ENCODE measurements at places on chromosomes 4 and X.

DNA sequence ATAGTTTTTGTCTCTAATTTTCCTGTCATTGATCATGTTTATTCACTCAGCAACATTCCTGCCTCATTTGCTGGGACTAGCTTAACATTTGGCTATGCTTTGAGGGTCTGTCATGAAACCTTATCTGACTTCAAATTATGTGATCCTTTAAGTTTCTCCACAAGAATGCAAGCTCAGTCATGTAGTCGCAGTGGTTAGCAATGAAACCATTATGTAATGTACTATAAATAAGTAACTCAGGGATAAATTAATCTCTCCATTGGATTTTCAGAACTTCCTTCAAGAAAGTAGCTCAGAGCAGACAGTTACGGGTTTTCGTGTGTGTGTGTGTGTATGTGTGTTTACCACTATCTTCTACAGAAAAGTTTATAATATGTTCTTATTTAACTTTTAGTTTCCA is 993.6 kb downstream of the ADGRL3 start:
- no peak for DNase-seq

GRCh38 chr4:114729068-114729738 is 130.6 kb downstream of the UGT8 start:
- no peak for DNase-seq

DNA sequence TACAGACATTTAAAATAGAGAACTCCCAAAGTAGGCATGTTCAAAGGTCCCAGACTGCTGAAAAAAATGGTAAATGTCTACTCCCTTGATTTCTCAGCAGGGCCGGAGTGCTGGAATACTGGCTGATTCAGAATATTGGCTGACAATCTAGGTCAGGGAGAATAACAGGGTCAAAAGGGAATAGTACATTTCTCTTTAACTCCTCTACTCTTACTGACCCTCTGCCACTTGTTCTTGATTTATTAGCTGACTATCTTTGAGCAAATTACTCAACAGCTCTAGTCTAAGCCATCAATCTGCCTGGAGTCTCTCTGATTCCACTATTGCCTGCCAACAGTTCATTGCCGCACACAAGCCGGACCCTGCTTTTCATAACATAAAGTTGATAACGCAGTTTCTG is 19.7 kb upstream of the NWD2 start:
- no peak for DNase-seq

- DNase-seq, result no peak
Observed at GRCh38 chr4:15148199-15148598, 145.9 kb downstream of the CPEB2 start.

DNA sequence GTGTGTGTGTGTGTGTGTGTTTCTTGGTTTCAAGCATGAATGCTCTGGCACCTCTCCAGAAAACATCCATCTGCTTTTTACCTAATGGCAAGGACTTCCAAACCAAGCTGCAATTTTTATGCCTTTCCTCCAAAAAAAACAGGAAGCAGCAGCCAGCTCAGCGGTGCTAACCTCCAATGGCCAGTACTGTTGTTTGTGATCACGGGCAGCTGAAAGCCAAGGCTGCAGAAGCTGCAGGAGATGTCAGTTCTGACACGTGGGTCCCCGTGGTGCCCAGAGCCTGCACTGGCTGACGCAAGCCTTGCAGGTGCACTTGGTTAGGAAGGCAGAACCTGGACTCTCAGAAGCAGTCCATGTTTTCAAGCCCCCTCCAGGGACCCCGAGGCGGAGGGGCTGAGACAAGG is 313.6 kb upstream of the DDX53 start:
- no peak for DNase-seq

- DNase-seq, result no peak
Observed at GRCh38 chrX:57251965-57252364, 34.5 kb upstream of the FAAH2 start.

GRCh38 chr4:39467464-39467863 is 8.6 kb downstream of the LIAS start:
- DNase-seq, result no peak

DNA sequence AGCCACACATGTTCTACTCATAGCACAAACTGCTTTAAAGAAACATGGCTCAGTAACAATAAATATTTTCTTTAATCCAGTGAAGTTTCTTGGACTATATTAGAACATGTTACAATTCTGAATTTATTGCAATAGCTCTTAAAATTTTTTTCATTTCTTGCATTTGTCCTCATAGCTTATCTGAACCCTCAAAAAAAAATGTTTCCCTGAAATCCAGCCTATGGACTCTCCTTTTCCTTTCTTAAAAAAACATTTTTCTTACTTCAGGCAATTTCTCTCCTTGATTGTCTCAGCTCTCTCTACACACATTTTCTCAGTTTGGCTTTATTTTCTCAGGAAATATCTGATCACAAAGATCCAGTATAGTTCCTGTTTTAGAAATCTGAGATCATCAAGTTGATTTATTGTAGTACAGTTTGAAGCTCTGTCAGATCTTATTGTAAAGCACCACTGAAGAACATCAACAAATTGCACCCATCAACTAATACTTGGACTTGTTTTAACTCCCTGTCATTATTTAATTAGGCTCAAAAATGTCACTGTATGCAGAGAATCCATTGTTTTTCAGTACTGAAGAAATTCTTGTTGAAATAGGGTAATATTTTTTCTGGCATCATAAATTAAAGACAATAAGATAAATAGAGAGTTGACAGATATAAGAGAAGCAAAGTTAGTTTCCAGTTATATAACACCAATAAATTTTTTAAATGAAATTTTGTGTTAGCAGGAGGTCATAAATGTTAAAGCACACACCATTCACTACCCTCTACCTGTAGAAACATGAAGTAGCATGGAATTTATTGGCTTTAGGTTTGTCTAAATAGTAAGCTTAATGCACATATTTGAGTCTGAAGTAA is 317.7 kb downstream of the ARHGAP24 start:
- DNase-seq, result no peak

GRCh38 chr4:74486905-74487304 is 42.0 kb downstream of the AREG start:
- DNase-seq, result no peak

DNA sequence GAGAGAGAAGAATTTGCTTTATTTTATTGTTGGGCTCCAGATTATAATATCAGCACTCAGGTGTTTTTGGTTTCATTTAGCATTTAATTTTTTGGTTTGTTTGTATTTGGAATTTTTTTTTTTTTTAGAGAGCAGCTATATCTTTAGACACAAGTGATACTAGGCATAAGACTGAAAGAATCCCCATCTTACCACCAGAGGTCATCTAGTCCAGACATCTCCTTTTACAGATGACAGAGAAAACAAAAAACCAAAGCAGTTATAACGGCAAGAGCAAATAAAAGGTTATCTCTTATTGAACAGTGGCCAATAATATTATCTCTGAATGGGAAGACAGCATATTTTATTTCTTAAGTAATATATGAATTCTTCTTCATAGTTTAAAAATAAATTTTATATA is 22.8 kb downstream of the USP38 start:
- no peak for DNase-seq

DNA sequence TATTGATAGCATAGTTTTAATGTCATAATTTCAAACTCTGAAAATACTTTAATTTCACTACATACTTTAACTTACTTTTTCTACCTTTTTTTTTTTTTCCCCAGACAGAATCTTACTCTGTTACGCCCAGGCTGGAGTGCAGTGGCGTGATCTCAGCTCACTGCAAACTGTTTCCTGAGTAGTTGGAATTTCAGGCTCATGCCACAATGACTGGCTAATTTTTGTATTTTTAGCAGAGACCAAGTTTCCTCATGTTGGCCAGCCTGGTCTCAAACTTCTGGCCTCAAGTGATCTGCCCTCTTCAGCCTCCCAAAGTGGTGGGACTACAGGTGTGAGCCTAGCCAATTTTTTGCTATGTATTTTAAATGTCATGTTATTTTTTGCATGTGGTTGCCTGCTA is 741.6 kb downstream of the TRAM1L1 start:
- no peak for DNase-seq

DNA sequence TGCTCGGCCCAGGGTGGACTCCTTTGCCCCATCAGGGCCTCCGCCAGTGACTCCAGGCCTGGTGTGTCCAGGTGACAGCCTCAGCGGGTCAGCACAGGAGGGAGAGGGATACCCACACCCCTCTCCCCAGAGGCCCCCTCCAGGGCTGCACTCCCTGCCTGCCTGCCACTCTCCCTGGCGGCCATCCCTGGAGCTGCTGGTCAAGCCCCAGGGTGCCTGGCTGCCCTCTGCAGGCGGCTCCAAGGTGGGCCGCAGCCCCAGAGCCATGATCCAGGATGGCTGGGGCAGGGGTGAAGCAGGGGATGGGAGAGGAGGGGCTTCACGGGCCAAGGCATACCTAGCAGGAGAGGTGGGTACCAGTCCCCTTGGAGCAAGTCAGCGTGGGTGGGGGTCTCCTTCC is 3.8 kb downstream of the FGFRL1 start:
- DNase-seq, result no peak

GRCh38 chr4:183840311-183840710 is 64.8 kb upstream of the STOX2 start:
- peak; percentile 32 for DNase-seq

DNA sequence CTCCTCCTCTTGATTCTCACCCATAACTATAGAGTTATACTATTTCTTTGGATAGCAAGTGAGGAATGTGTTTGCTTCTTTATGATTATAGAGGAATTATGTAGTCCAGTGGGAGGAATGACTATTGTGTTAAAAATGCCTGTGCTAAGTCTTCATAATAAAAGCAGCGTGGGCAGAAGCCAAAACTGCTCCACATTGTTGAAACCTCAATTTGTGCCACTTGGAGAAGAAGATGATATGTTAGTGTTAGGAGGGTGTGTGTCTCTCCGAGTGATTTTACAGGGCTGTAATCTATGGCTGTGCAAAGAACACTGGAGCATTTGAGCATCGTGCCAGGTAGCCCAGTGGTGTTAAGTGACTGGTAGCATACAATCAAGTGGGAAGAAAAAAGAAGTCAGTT is 74.3 kb downstream of the FRAS1 start:
- no peak for DNase-seq

DNA sequence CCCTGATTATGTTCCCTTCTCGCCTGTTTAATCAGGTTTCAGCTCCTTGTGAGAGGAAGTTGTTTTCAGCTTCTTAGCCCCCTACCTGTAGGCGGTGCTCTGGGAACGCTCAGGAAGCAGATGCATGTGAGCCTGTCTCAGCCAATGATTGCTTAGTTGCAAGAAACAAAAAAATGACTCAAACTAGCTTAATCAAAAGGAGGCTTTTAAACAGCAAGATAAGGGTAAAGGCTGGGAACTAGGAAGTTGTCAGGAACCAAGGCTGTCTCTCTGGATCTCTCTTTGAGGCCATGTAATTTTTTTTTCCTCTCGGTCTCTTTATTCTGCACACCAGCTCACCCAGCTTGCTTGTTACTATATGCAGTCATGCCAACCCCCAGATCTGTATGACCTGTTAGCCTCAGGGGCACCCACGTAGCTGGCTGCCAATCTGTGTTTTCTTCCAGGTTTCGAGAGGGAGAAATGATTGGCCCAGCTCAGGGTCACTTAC is 109.1 kb downstream of the PTTG2 start:
- no peak for DNase-seq

DNA sequence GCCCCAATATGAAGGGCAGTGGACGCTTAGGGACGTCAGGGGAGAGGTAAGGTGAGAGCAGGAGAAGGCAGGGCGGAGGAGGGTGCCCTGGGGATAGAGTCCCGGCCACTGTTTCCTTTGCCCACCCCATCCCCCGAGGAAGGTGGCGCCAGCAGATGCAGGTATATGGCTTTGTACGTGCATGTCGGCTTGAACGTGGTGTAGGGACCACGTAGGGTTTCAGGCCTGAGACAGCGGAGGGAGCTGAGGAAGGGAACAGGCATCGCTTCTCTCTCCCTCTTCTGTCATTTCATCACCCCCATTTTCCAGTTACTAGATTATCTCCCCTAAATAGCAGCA is 97.9 kb downstream of the PHKA2 start:
- no peak for DNase-seq

- no peak for DNase-seq
Observed at GRCh38 chrX:85994797-85995196, 52.6 kb downstream of the CHM start.

GRCh38 chrX:155028129-155028528 is 1.5 kb downstream of the FUNDC2 start:
- no peak for DNase-seq

DNA sequence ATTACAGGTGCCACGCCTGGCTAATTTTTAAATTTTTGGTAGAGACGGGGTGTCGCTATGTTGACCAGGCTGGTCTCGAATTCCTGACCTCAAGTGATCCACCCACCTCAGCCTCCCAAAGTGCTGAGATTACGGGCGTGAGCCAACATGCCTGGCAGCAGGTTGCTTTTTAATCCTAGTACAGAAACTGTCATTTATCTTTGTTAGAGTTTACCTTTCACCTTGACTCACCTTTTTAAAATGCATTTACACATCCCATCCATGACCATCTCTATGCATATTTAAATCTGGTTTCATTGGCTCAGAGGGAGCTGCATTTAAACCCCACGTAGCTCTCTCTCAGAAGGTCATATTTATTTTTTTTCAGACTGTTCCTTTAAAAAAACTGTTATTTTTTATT is 31.9 kb downstream of the SLC16A2 start:
- DNase-seq, result no peak

DNA sequence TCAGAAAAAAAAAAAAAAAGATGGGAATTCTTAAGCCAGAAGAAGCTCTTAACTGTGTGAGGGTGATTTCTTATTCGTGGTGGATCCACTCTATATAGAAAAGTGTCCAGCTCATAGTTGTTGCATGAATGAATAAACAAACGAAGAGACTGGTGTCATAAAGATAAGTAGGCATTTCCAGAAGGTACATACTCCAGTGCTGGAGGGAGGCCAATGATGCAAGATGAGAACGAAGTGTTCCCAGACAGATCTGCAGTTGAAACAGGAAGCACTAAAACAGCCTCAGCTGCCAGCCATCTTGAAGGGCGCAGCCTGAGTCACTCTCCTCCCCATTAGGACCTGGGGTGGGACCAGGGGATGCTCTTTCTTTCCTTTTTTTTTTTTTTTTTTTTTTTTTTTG is 47.4 kb upstream of the HOPX start:
- DNase-seq, result no peak

- peak; percentile 63 for DNase-seq
Observed at GRCh38 chr4:123443401-123444289, 47.0 kb downstream of the SPRY1 start.

GRCh38 chr4:145541346-145541745 is 59.7 kb downstream of the SMAD1 start:
- DNase-seq, result no peak

DNA sequence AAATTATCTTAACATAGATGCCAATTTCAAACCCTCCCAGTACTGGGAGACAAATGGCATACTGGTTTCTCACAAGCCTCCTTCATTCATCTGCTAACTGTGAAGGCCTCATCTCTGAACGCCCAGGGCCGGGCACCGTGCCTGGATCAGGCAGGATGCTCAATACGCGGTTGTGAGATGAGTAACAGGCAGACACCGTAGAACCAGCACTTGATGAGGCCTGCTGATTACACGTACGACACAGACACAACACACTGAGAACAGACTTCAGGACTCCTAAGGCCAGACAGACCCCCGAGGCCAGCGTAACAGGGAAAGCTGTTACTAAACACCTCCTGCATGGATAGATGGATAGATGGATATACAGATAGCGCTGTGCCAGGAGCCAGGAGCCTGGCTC is 154.6 kb downstream of the AFAP1 start:
- no peak for DNase-seq

All from CMK (cell line).